ENCODE measurements at places on chromosomes 1 and 21. TPM values are rescaled to one million over a fixed set of nuclear protein-coding genes. Genes with fewer than 3 reads are reported as not detected.

The HEYL gene
- 0.38 TPM for total RNA-seq

The TCEA3 gene
- 2.6 TPM for total RNA-seq

The PRMT6 gene
- 21.3 TPM for total RNA-seq

The AMY1A gene
- total RNA-seq = not detected

Measured in mesangial cell (primary cell).